A549 treated with RU486 at 1 μM for 4 hours (cell line): ENCODE measurements at places on chromosomes 16 and 17. TPM values are rescaled to one million over a fixed set of nuclear protein-coding genes. Genes with fewer than 3 reads are reported as not detected.

The TVP23B gene
- 56.6 to 86.2 TPM (median 72.2 TPM) in 5 replicates for total RNA-seq

The KRTAP1-5 gene
- total RNA-seq = not detected in 5 replicates

The CCDC47 gene
- 98.7 to 147 TPM (median 101 TPM) in 5 replicates for total RNA-seq

The TBX21 gene
- total RNA-seq = 0.10 TPM in 2 of 5 replicates, not detected in the others

The KLHL10 gene
- 0.08 to 0.09 TPM (median 0.08 TPM) in 3 of 5 replicates, not detected in the others for total RNA-seq

The DYNLRB2 gene
- not detected in 5 replicates for total RNA-seq

The KRTAP4-3 gene
- total RNA-seq = not detected in 5 replicates

The STX1B gene
- 1.5 to 2.1 TPM (median 1.5 TPM) in 5 replicates for total RNA-seq

The PMP22 gene
- total RNA-seq = 256 to 321 TPM (median 292 TPM) in 5 replicates

The KRT24 gene
- total RNA-seq = not detected in 5 replicates

The SLC35G6 gene
- not detected in 5 replicates for total RNA-seq

The SEPTIN12 gene
- not detected in 5 replicates for total RNA-seq

The KCNJ18 gene
- 0.05 TPM in 1 of 5 replicates, not detected in the others for total RNA-seq

The ARHGAP23 gene
- total RNA-seq = 36.2 to 55.2 TPM (median 50.7 TPM) in 5 replicates

The ZNF597 gene
- total RNA-seq = 0.71 to 1.3 TPM (median 1.0 TPM) in 5 replicates

The ODF4 gene
- total RNA-seq = not detected in 5 replicates

The PIK3R6 gene
- not detected in 5 replicates for total RNA-seq

The RNF222 gene
- total RNA-seq = not detected in 5 replicates

The LRRC75A gene
- 0.54 to 1.2 TPM (median 1.0 TPM) in 5 replicates for total RNA-seq

The DHRS7C gene
- total RNA-seq = not detected in 5 replicates

The RHBDF1 gene
- 17.0 to 29.1 TPM (median 25.8 TPM) in 5 replicates for total RNA-seq

The KRT20 gene
- total RNA-seq = 0.17 to 0.43 TPM (median 0.28 TPM) in 5 replicates

The ANKRD40CL gene
- total RNA-seq = not detected in 5 replicates

The KCNG4 gene
- total RNA-seq = not detected in 5 replicates

The POLR3K gene
- 35.9 to 42.8 TPM (median 42.4 TPM) in 5 replicates for total RNA-seq

The TEKT5 gene
- not detected in 5 replicates for total RNA-seq

The KIAA0513 gene
- 1.3 to 2.2 TPM (median 2.0 TPM) in 5 replicates for total RNA-seq

The APPBP2 gene
- 10.7 to 19.9 TPM (median 18.8 TPM) in 5 replicates for total RNA-seq

The HOXB5 gene
- 1.5 to 2.9 TPM (median 2.5 TPM) in 5 replicates for total RNA-seq

The C16orf74 gene
- total RNA-seq = 11.4 to 18.6 TPM (median 16.7 TPM) in 5 replicates

The CDRT15L2 gene
- total RNA-seq = not detected in 5 replicates

The MGAT5B gene
- total RNA-seq = 16.0 to 25.5 TPM (median 22.3 TPM) in 5 replicates

The TP53TG3D gene
- total RNA-seq = 0.68 to 1.7 TPM (median 1.00 TPM) in 5 replicates

The LITAFD gene
- total RNA-seq = not detected in 5 replicates

The PCGF2 gene
- 33.9 to 64.1 TPM (median 57.3 TPM) in 5 replicates for total RNA-seq

The TBX6 gene
- 0.14 to 0.50 TPM (median 0.38 TPM) in 5 replicates for total RNA-seq

The SLC6A4 gene
- total RNA-seq = 0.02 to 0.06 TPM (median 0.06 TPM) in 3 of 5 replicates, not detected in the others

The CDH3 gene
- 0.17 to 0.45 TPM (median 0.29 TPM) in 5 replicates for total RNA-seq

The KCNJ12 gene
- 0.71 to 1.2 TPM (median 1.2 TPM) in 5 replicates for total RNA-seq

The PMM2 gene
- 88.0 to 104 TPM (median 94.4 TPM) in 5 replicates for total RNA-seq

The TPSG1 gene
- total RNA-seq = 0.14 TPM in 1 of 5 replicates, not detected in the others

The TAT gene
- 0.03 to 0.06 TPM in 2 of 5 replicates, not detected in the others for total RNA-seq

The TBC1D3H gene
- not detected in 5 replicates for total RNA-seq

The SLC47A1 gene
- 22.6 to 26.0 TPM (median 22.8 TPM) in 5 replicates for total RNA-seq

The CDH8 gene
- 0.15 to 0.51 TPM (median 0.36 TPM) in 5 replicates for total RNA-seq

The HBM gene
- total RNA-seq = not detected in 5 replicates

The ITGAX gene
- total RNA-seq = 1.1 to 1.6 TPM (median 1.2 TPM) in 5 replicates

The SOX9 gene
- total RNA-seq = 6.5 to 12.1 TPM (median 11.2 TPM) in 5 replicates

The TMEM114 gene
- not detected in 5 replicates for total RNA-seq

The NPTX1 gene
- total RNA-seq = 46.8 to 115 TPM (median 85.9 TPM) in 5 replicates

The CD300E gene
- total RNA-seq = not detected in 5 replicates

The DPEP1 gene
- total RNA-seq = 0.31 to 0.90 TPM (median 0.73 TPM) in 5 replicates

The SLC35B1 gene
- 84.0 to 110 TPM (median 90.8 TPM) in 5 replicates for total RNA-seq

The KRT39 gene
- total RNA-seq = not detected in 5 replicates

The CFDP1 gene
- total RNA-seq = 49.0 to 69.4 TPM (median 56.7 TPM) in 5 replicates

The CTRB1 gene
- total RNA-seq = not detected in 5 replicates

The TNFRSF13B gene
- not detected in 5 replicates for total RNA-seq

The CA7 gene
- total RNA-seq = not detected in 5 replicates

The CACNG5 gene
- 0.10 TPM in 1 of 5 replicates, not detected in the others for total RNA-seq
